ENCODE measurements at places on chromosomes 2 and 18.

DNA sequence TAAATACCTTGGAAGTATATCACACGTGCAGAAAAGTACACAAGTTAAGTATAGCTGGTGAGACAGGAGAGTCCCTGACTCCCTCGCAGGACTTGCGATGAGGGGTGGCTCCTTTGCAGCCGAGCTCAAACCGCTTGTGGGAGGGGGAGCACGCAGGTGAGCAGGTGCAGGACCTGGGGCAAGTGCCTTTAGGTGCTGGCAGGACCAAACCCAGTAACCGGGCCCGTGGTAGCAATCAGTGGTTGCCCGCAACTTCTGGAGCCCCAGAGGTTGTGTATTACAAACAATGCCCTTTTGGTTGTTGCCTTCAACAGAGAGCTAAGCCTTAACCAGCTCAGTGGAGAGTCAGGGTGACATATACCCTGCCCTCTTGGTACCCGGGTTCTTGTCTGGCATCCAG lies 132.8 kb downstream of the PARD3B start:
- no peaks in the 10 kb centered on the region for H3K4me1 ChIP-seq
- no peaks in the 10 kb centered on the region for H3K36me3 ChIP-seq
- H3K4me3 ChIP-seq, result no peak overlapping the region

GRCh38 chr2:121386707-121387106 lies 101.7 kb upstream of the TFCP2L1 start:
- H3K36me3 ChIP-seq, result peaks cover 37% of the 10 kb centered on the region
- no peaks in the 10 kb centered on the region for H3K4me1 ChIP-seq
- H3K27ac ChIP-seq, result no peak overlapping the region
- H3K27me3 ChIP-seq, result no peaks in the 10 kb centered on the region
- H3K4me3 ChIP-seq, result no peak overlapping the region

- no peaks in the 10 kb centered on the region for H3K27me3 ChIP-seq
- no peak overlapping the region for H3K4me3 ChIP-seq
- no peak overlapping the region for H3K27ac ChIP-seq
- H3K36me3 ChIP-seq, result no peaks in the 10 kb centered on the region
These were observed 793.7 kb upstream of the FANCL start for GRCh38 chr2:59034837-59035236.

DNA sequence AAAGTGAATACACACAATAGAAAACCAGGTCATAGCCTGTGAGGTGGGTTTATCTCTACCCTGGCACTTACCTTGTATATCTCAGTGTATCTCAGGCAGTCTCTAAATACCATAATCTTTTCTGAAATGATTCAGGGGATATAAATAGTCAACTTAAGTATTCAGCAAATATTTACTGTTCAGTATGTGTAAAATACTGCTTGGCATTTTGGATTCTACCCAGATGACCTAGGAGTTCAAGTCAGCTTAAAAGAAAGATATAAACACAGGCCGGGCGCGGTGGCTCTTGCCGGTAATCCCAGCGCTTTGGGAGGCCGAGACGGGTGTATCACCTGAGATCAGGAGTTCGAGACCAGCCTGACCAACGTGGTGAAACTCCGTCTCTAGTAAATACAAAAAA lies 23.8 kb downstream of the GRHL1 start:
- no peak overlapping the region for H3K4me3 ChIP-seq
- no peaks in the 10 kb centered on the region for H3K27me3 ChIP-seq
- H3K36me3 ChIP-seq, result peaks cover 19% of the 10 kb centered on the region
- no peak for DNase-seq
- no peaks in the 10 kb centered on the region for H3K4me1 ChIP-seq

DNA sequence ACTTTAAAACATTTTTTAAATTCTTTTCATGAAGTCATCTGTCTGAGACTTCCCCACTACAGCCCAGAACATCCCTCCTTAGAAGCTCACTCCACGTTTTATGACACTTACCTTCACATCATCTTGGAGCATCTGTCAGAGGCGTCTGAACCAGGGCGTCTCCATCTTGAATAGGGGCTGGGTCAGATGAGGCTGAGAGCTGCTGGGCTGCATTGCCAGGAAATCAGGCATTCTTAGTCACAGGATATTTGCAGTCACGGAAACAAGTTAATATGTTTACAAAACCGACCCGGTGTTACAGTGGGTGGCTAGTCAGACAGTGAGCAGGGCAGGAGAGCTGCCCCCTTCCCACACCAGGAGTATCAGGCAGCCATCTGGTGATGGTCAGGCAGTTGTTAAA lies 456.5 kb downstream of the FBXO15 start:
- H3K36me3 ChIP-seq, result no peaks in the 10 kb centered on the region
- H3K27me3 ChIP-seq, result no peaks in the 10 kb centered on the region
- no peak overlapping the region for H3K27ac ChIP-seq

DNA sequence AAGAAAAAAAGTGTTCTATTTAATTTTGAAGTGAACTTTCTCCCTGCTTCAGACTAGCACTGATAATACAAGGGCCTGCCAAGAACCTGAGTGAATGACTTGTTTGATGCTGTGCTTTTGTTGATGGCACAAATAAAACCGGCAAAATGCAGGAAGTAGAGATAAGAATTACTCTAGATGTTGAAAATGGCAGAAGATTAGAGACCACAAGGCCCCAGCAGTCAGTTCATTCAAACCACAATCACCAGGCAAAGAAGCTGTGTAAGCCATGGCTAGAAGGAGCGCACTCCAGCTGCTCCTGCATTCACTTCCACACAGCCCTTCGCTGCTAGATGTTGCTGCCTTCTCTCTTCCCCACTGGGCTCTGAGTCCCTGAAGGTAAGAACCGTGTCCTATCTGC lies 297.1 kb downstream of the AGPS start:
- H3K27ac ChIP-seq, result no peak overlapping the region
- DNase-seq, result no peak
- no peak overlapping the region for H3K4me3 ChIP-seq
- H3K27me3 ChIP-seq, result no peaks in the 10 kb centered on the region

- no peak overlapping the region for H3K4me3 ChIP-seq
- no peaks in the 10 kb centered on the region for H3K4me1 ChIP-seq
- no peak for DNase-seq
These were observed 165.4 kb upstream of the SLC1A4 start for GRCh38 chr2:64823794-64824193.

- no peak overlapping the region for H3K4me3 ChIP-seq
- H3K4me1 ChIP-seq, result peaks cover 2% of the 10 kb centered on the region
- peaks cover 8% of the 10 kb centered on the region for H3K36me3 ChIP-seq
- no peaks in the 10 kb centered on the region for H3K27me3 ChIP-seq
- DNase-seq, result no peak
These were observed 52.6 kb downstream of the TRIP12 start for GRCh38 chr2:229869226-229869625.

GRCh38 chr2:17851731-17852585 lies 26.5 kb upstream of the KCNS3 start:
- no peak overlapping the region for H3K4me3 ChIP-seq
- peak; percentile 36 for DNase-seq
- no peak overlapping the region for H3K27ac ChIP-seq
- H3K27me3 ChIP-seq, result no peaks in the 10 kb centered on the region

- DNase-seq, result no peak
- H3K36me3 ChIP-seq, result no peaks in the 10 kb centered on the region
- H3K4me1 ChIP-seq, result no peaks in the 10 kb centered on the region
- no peak overlapping the region for H3K27ac ChIP-seq
These were observed 37.1 kb downstream of the FAM161A start for GRCh38 chr2:61816480-61817355.

- no peaks in the 10 kb centered on the region for H3K27me3 ChIP-seq
- no peak overlapping the region for H3K27ac ChIP-seq
- H3K36me3 ChIP-seq, result no peaks in the 10 kb centered on the region
- H3K4me1 ChIP-seq, result no peaks in the 10 kb centered on the region
These were observed 36.7 kb upstream of the BMP10 start for GRCh38 chr2:68907920-68908253.

DNA sequence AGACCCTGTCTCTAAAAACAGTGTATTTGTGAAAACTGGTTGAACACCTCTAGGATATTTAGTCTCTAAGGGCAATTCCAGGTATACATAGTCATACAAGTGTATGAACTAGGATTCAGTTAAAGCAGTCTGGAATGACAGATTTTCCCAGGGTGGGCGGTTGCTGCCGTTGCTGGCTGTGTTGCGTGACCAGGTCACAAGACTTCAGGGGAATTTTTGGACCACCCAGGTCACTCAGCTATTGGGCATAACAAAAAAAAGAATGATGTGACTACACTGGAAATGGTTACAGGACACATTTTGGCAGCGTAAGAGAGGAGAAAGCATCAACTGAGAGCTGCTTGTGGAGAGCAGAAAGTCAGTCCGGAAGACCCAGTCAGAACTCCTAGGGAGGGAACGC lies 58.0 kb upstream of the ZBTB7C start:
- no peak overlapping the region for H3K4me3 ChIP-seq
- H3K36me3 ChIP-seq, result no peaks in the 10 kb centered on the region
- H3K27me3 ChIP-seq, result no peaks in the 10 kb centered on the region
- H3K27ac ChIP-seq, result no peak overlapping the region
- H3K4me1 ChIP-seq, result no peaks in the 10 kb centered on the region

DNA sequence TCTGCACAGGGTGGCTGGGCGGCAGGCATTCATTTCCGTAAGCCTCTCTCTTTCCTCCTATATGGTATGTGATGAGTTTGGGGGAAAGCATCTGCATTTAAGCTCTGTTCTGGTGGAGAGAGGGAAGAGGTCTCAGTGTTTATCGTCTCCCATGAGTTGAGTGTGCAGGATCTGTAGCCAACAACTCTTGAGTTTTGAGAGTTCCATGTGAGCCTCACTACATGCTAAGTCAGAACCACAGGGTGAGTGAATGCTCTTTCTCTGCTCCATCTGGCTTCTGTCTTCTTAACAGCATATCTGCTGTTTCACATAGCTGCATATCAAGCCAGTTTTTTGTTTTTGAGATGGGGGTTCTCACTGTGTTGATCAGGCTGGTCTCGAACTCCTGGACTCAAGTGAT lies 22.7 kb downstream of the RAB31 start:
- no peak overlapping the region for H3K4me3 ChIP-seq
- DNase-seq, result no peak
- H3K4me1 ChIP-seq, result peaks cover 22% of the 10 kb centered on the region
- H3K27ac ChIP-seq, result no peak overlapping the region
- H3K36me3 ChIP-seq, result peaks cover 5% of the 10 kb centered on the region

DNA sequence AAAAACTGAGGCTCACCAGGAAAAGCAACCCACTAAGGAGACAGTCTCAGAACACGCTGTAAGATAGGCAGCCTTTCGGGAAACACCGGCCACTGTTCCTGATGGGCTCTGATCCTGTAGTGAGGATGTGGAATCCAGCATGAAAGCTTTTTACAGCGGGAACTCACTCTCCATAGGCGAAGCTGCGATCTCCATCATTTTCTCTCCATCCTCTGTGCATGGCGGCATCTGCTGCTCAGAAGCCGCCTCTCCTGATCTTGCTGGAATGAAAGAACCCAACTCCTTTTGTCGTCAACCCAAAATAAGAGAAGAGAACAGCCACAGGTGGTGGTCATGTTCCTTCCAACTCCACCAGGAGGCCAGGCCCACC lies 49.9 kb downstream of the TMEM18 start:
- no peak overlapping the region for H3K27ac ChIP-seq

- H3K4me3 ChIP-seq, result no peak overlapping the region
- no peaks in the 10 kb centered on the region for H3K4me1 ChIP-seq
- DNase-seq, result no peak
- no peaks in the 10 kb centered on the region for H3K27me3 ChIP-seq
- H3K36me3 ChIP-seq, result no peaks in the 10 kb centered on the region
These were observed 223.0 kb downstream of the ICOS start for GRCh38 chr2:204159526-204159925.

DNA sequence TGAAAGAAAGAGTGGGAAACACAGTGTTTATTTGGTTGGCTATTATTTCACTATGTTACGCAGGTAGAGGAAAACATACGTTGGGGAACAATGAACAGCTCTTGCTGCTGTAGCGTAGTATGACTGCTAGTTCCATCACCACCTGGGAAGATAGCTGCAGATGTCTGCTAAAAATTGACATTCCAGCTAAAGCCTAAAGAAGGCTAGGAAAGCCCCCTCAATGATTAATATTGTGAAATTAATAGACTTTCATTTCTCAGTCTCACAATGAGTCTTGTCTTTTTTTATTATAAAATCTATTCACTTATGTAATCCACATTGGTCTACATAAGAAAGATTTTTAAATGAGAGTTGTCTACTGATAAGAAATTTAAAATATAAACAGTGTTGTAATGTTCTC lies 165.7 kb downstream of the CPS1 start:
- no peaks in the 10 kb centered on the region for H3K27me3 ChIP-seq
- H3K27ac ChIP-seq, result no peak overlapping the region
- H3K4me1 ChIP-seq, result no peaks in the 10 kb centered on the region
- no peak overlapping the region for H3K4me3 ChIP-seq
- no peaks in the 10 kb centered on the region for H3K36me3 ChIP-seq

- no peak overlapping the region for H3K4me3 ChIP-seq
- no peak overlapping the region for H3K27ac ChIP-seq
- no peaks in the 10 kb centered on the region for H3K27me3 ChIP-seq
- peaks cover 5% of the 10 kb centered on the region for H3K4me1 ChIP-seq
- no peak for DNase-seq
These were observed 14.5 kb downstream of the CAPN14 start for GRCh38 chr2:31202833-31203232.

- no peaks in the 10 kb centered on the region for H3K4me1 ChIP-seq
- H3K36me3 ChIP-seq, result peaks cover 3% of the 10 kb centered on the region
- no peak overlapping the region for H3K4me3 ChIP-seq
- no peak overlapping the region for H3K27ac ChIP-seq
- no peak for DNase-seq
These were observed 13.8 kb downstream of the BABAM2 start for GRCh38 chr2:27904405-27904665.

GRCh38 chr2:186721956-186722355 lies 28.1 kb downstream of the FAM171B start:
- H3K4me1 ChIP-seq, result peaks cover 2% of the 10 kb centered on the region
- no peaks in the 10 kb centered on the region for H3K27me3 ChIP-seq
- no peaks in the 10 kb centered on the region for H3K36me3 ChIP-seq
- H3K4me3 ChIP-seq, result no peak overlapping the region

Measured in spinal cord (tissue), 10 donors.